ENCODE measurements at places on chromosomes 2 and 18.

- DNase-seq, result no peak
These were observed 456.7 kb downstream of the NRXN1 start for GRCh38 chr2:50575232-50575631.

DNA sequence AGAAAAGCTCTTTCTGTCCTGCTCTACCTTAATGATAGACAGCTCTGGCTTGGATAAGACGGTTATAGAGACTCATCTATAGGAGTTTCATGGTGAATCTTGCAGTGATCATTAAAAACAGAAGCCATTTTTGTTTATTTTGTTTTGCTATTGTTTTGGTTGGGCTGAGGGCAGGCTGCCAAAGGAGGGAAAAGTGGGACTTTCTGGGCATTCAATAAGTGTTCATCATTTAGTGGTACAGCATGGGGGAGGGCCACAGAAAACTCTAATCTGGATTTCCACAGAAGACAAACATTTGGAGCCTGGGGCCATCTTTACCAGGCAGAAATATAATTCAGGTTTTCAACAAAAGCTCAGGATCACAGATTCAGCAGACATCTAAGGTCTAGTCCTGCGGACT lies 62.4 kb upstream of the EFEMP1 start:
- no peak for DNase-seq

- no peak for DNase-seq
These were observed 69.8 kb upstream of the CDKL4 start for GRCh38 chr2:39313575-39313974.

DNA sequence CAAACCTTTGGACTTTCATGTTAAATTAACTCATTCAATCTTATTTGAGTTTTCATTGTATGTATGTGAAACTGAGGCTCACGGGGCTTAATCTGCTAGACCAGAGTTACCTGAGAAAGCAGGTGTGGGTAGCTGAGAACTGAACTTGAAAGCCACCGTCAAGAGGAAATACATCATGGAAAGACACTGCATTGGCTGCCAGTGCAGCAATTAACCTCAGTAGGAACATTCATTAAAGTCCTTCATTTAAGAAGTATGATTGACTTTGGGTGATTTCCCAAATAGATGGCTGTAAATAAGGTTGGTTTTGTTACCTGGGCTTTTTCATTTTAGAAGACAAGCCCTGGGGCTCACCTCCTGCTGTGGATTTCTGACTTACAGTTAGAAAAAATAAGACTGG lies 36.5 kb upstream of the MGAT5 start:
- DNase-seq, result no peak

DNA sequence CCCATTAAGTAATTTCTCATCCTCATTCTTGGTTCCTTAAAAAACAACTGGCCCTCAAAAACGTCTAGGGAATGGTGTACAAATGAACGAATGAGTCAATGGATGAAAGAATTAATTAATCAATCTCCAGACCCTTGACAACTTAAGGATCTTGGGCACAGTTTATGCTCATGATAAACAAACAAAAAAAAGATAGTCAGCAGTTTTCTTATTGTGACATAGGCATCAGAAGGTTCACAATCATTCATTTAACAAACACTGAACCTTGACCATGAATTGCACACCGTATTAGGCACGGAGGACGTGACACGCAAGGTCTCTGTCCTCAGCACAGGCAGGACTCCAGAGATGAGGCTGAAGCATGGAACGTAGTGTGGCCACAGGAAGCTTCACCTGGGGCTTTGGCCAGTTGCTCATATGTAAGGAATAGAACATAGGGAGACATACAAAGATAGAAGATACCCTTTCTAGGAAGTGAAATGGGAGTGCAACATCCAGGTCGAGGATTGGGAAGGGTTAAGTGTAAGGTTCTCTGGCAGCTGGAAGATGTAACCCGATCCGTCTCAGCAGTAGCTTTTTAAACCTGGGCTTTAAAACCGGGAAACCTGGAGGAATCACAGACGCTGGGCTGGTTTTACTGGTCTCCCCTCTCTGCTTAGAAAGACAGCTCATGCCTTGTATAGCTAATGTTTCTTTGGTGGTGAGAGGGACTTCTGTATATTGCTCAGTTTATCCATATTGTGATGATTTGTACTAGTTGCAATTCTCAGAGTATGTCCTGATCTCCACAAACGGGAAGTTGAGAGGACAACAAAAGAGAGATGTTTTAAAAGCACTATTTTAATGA lies 8.9 kb upstream of the LTBP1 start:
- no peak for DNase-seq

DNA sequence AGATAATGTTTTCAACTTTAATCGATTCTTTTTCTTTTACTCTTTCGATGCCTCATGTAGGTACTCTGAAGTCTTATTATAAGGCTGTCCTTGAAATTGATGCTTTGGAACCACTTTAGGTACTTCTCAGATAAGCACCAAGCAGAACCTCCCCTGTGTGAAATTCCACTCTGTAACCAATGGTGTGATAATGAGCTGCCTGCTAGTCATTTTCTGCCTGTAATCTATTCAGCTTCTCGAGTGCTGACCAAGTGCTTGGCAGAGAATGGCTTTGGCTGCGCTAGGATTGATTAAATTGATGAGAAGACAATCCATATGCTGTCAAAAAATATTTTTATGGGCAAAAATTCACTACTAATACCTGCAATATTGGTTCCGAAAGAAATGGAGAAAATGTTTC lies 132.1 kb upstream of the STON1 start:
- no peak for DNase-seq

- no peak for DNase-seq
These were observed 55.6 kb upstream of the MAP4K3 start for GRCh38 chr2:39492716-39493115.

DNA sequence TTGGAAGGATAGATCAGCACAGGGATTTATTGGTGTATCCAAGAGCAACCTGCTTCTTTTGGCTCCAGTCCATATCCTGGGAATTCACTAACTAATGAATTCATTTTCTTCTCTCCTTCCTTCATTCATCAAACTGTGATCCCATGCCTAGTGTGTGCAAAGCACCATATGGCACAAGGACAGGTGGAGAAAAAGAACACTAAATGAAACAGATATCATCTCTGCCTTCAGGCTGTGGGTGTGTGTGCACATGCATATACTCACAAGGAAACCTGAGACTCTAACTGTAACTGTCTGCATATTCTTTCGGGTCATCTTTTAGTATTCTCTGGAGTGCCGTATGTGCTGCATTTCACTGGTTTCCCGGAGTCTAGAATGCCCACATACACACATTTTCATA lies 20.2 kb downstream of the TNP1 start:
- no peak for DNase-seq

GRCh38 chr2:152600051-152600657 lies 117.1 kb downstream of the PRPF40A start:
- no peak for DNase-seq

DNA sequence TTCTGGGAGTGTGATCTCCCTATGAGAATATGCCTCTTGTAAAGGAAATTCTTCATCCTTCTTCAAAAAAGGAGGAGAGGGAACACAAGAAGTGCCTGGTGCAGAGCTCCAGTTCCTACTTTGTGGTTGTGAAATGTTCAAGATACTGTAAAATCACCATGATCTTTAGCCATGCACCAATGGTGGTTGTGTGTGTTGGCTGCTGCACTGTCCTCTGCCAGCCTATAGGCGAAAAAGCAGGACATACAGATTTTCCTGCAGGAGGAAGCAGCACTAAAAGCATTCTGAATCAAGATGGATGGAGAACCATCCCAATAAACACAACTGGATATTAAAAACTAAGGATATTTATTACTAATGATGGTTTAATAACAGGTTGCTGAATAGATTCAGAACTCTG lies 6.2 kb upstream of the KLHL14 start:
- DNase-seq, result no peak

DNA sequence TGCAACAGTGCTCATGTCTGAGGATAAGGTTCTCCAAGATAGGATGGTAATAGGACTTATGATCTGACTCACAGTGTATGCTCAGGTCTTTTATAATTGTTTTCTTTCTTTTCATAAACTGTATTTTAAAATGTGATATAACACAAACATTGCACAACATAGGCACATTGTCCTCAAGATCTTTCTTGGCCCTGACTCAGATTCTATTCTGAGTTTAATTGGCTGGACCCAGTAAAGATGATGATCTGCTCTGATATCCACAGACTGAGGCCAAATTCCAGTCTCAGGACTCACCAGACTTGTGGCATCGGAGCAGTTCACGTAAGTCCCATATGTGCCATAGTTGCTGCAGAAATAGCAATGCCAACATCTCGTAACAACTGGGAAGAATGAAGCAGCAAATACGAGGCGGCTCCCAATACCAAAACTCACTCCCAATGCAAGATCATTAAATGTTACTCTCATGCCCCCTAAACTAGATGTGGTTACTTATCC lies 448.9 kb upstream of the SLC14A2 start:
- no peak for DNase-seq

GRCh38 chr18:59783138-59783537 lies 85.9 kb upstream of the CCBE1 start:
- DNase-seq, result no peak

- DNase-seq, result peak; percentile 39
These were observed at the start of gene TNFAIP6 for GRCh38 chr2:151357359-151357758. TNFAIP6 (plus strand) TSS chr2:151357592; CDS start chr2:151357667, 75 bp downstream.

DNA sequence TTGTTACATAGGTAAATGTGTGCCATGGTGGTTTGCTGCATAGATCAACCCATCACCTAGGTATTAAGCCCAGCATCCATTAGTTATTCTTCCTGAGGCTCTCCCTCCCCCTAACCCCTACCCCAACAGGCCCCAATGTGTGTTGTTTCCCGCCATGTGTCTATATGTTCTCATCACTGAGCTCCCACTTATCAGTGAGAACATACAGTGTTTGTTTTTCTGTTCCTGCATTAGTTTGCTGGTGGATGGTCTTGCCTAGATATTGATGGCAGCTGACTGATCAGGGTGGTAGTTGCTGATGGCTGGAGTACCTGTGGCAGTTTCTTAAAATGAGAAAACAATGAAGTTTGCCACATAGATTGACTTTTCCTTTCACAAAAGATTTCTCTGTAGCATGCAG lies 34.6 kb upstream of the MSTN start:
- no peak for DNase-seq

GRCh38 chr2:65067806-65068553 lies 11.8 kb downstream of the CEP68 start:
- DNase-seq, result no peak

- DNase-seq, result no peak
These were observed 355.5 kb downstream of the RAD51AP2 start for GRCh38 chr2:17162713-17163112.

DNA sequence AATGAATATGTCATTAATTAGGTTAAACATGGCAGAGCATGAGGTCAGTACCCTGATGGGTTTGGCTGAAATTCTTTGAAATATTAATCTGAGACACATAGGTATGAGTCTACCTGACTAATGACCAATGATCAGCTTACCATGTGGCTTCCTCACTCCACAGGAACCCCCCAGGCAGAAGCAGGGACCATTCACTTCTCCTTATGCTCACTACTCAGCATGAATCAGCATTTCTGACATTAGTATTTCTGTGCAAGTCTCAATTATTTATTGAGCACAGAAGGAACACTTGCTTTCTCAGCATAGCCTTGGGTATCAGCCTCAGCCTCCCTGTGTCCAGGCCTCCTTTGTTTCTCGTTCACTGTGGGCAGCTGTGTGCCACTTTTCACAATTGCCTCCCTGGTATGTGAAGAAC lies 9.3 kb upstream of the KCNE4 start:
- no peak for DNase-seq

DNA sequence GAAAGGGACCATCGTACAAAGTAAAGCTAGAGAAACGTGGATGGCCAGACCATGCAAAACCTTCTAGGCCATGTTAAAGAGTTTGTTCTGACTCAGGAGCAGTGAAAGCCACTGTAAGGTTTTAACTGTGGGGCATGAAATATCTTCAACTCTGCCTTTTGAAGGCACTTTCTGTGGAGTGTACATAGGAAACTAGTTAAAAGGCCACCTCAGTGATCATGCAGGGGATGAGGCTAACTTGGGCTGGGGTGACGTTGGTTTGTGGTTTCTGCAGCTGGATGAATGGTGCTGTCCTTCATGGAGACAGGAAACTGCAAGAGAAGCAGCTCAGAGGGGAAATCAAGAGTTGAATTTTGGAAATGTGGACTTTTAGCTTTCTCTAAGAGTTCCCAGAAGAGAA lies 190.7 kb downstream of the CDCA7 start:
- no peak for DNase-seq

DNA sequence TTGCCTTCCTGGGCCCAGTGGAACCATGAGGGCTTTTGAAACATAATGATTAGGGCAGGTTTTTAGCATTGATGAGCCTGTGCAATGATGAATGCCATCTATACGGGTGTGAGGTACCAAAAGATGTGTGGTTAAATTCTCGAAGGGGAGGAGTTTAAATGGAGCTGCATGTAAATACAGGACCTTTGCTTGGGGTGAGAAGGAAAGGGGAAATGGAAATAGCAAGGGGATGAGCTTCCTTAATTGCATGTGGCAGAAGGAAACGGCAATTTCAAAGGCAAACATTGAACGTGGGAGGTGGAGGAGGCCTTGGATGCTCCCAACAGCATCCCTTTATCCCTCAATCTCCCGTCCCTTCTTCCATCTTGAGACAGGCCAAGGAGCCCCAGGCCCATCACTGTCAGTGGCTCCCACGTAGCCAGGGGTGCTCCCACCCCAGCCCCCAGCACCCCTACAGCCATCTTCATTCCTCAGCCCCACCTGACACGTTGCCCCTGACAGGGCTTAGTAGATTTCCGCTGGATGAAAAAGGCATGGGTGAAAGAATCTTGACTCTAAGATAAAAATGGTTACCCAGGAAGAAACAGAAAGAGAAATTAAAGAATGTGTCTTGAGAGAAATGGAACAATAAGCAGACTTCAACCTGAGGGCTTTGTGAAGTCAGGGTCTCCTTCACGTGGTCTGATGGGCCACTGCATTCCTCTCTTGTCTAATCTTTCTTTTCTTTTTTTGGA lies 32.5 kb downstream of the INPP5D start:
- no peak for DNase-seq

DNA sequence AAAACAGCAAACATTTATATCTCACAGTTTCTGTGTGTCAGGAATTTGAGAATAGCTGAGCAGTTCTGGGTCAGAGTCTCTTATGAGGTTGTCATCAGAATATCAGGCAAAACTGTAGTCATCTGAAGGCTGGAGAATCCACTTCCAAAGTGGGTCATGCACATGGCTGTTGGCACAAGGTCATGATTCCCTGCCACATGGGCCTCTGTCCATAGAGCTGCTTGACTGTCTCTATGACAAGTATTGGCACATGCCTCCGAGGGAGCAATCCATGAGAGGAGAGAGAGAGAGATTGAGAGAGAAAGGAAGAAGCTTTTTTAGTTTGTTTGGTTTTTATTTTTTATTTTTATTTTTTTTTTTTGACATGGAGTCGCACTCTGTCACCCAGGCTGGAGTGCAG lies 101.8 kb upstream of the DDX18 start:
- DNase-seq, result no peak

GRCh38 chr2:82139979-82140611 lies 1835.5 kb upstream of the LRRTM1 start:
- no peak for DNase-seq

Measured in left hindlimb (tissue), 1 donor.